ENCODE measurements at places on chromosomes 3 and 15. TPM values are rescaled to one million over a fixed set of nuclear protein-coding genes. Genes with fewer than 3 reads are reported as not detected.

The MIX23 gene
- 15.6 TPM for total RNA-seq

The IL12A gene
- total RNA-seq = not detected

The NOX5 gene
- 0.44 TPM for total RNA-seq

The FBXL22 gene
- total RNA-seq = 0.22 TPM

The RASGRF1 gene
- 1.7 TPM for total RNA-seq

The NSUN3 gene
- total RNA-seq = 11.0 TPM

The RSRC1 gene
- total RNA-seq = 75.0 TPM

The MAGI1 gene
- total RNA-seq = 56.9 TPM

The ARL13B gene
- total RNA-seq = 6.6 TPM

The SPSB4 gene
- total RNA-seq = 1.1 TPM

The NTRK3 gene
- 13.5 TPM for total RNA-seq

The P2RY14 gene
- 10.1 TPM for total RNA-seq

The PRR23A gene
- not detected for total RNA-seq

The NKTR gene
- 145 TPM for total RNA-seq

The TRIM42 gene
- total RNA-seq = not detected

The USP8 gene
- total RNA-seq = 65.2 TPM

The WDR93 gene
- total RNA-seq = not detected

The REC114 gene
- total RNA-seq = not detected

The CHRNA3 gene
- not detected for total RNA-seq

The SLC38A3 gene
- not detected for total RNA-seq

The PSTPIP1 gene
- total RNA-seq = 20.3 TPM

The NANOGP8 gene
- total RNA-seq = not detected

The SEMA7A gene
- 0.66 TPM for total RNA-seq

The GABRB3 gene
- total RNA-seq = 1.9 TPM

The FBXO40 gene
- total RNA-seq = 0.16 TPM

The COL6A5 gene
- total RNA-seq = not detected

The ZNF619 gene
- total RNA-seq = 8.1 TPM

The SYNM gene
- total RNA-seq = 26.7 TPM

The UROC1 gene
- not detected for total RNA-seq

The BCL6 gene
- 370 TPM for total RNA-seq

The DNAH12 gene
- 0.17 TPM for total RNA-seq

The RETNLB gene
- total RNA-seq = not detected

The SCN5A gene
- not detected for total RNA-seq

The BCHE gene
- 3.1 TPM for total RNA-seq

The CFAP20DC gene
- total RNA-seq = 0.38 TPM

The FGD5 gene
- total RNA-seq = 18.2 TPM

The CCDC9B gene
- total RNA-seq = 3.5 TPM
